ENCODE measurements at places on chromosomes 11 and 22. TPM values are rescaled to one million over a fixed set of nuclear protein-coding genes. Genes with fewer than 3 reads are reported as not detected.
A peak's percentile ranks its signal among the peaks of the same experiment; 100 is the strongest.

GRCh38 chr11:111624608-111625007, 22.4 kb downstream of the SIK2 start:
- H3K4me1 ChIP-seq = no peaks in the 10 kb centered on the region
- H3K4me3 ChIP-seq = no peak overlapping the region
- no peak for DNase-seq
- no peak overlapping the region for H3K27ac ChIP-seq
- no peaks in the 10 kb centered on the region for H3K36me3 ChIP-seq

- H3K4me3 ChIP-seq = no peak overlapping the region
- no peaks in the 10 kb centered on the region for H3K36me3 ChIP-seq
- no peak overlapping the region for H3K27ac ChIP-seq
Observed at GRCh38 chr11:34308913-34309585, 48.8 kb downstream of the ABTB2 start.

GRCh38 chr11:68685656-68686380, 1.5 kb downstream of the GAL start:
- H3K27me3 ChIP-seq = peaks cover 23% of the 10 kb centered on the region
- no peak overlapping the region for H3K4me3 ChIP-seq
- no peaks in the 10 kb centered on the region for H3K36me3 ChIP-seq
- DNase-seq = no peak

DNA sequence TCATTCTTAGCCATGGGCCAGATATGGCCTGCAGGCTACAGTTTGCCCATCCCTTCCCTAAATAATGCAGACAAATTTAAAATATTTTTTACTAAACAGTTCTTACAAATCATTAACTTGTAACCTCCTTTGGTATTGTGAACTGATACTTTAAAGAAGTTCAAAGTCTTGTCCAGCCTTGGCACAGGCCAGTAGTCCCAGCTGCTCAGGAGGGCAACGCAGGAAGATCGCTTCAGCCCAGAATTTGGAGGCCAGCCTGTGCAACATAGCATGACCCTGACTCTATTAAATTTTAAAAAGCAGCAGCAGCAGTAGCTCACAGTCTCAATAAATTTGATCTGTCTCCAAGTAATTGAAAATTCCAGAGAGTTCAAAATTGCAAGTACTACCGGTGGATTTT, 83.7 kb upstream of the ARHGAP32 start:
- DNase-seq = no peak
- no peak overlapping the region for H3K4me3 ChIP-seq
- H3K36me3 ChIP-seq = no peaks in the 10 kb centered on the region

- DNase-seq = no peak
- no peaks in the 10 kb centered on the region for H3K36me3 ChIP-seq
- H3K27ac ChIP-seq = no peak overlapping the region
Observed at GRCh38 chr11:73461964-73462363, 85.8 kb downstream of the RELT start.

GRCh38 chr11:1746956-1747752, 3.2 kb downstream of the IFITM10 start:
- H3K27me3 ChIP-seq = no peaks in the 10 kb centered on the region
- H3K36me3 ChIP-seq = no peaks in the 10 kb centered on the region
- no peak for DNase-seq

DNA sequence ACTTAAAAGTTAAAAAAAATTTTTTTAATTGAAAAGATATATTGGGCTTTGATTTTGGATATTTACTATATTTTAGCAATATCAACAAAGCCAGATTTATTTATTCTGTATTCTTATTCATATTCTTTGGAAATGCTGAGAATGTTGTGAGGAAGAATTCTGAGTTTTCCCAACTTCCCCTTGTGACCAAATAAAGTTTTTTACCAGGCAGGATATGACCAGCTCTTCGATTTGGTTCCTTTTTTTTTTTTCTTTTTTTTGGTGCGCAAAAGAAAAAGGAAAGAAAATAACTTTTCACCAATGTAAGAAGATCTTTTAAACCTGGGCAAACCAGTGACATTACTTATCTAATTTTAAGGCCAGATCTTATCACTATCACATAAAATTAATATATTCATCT, 12.9 kb downstream of the TCP11L1 start:
- H3K27ac ChIP-seq = no peak overlapping the region
- H3K36me3 ChIP-seq = peaks cover 6% of the 10 kb centered on the region
- DNase-seq = no peak
- H3K4me1 ChIP-seq = no peaks in the 10 kb centered on the region

- no peak overlapping the region for H3K27ac ChIP-seq
- no peak overlapping the region for H3K4me3 ChIP-seq
- no peak for DNase-seq
- no peaks in the 10 kb centered on the region for H3K27me3 ChIP-seq
- no peaks in the 10 kb centered on the region for H3K36me3 ChIP-seq
- H3K4me1 ChIP-seq = no peaks in the 10 kb centered on the region
Observed at GRCh38 chr11:78906566-78906965, 331.9 kb upstream of the NARS2 start.

- no peaks in the 10 kb centered on the region for H3K4me1 ChIP-seq
- no peak overlapping the region for H3K4me3 ChIP-seq
- no peak overlapping the region for H3K27ac ChIP-seq
Observed at GRCh38 chr11:19576054-19576453, 136.6 kb upstream of the NAV2 start.

DNA sequence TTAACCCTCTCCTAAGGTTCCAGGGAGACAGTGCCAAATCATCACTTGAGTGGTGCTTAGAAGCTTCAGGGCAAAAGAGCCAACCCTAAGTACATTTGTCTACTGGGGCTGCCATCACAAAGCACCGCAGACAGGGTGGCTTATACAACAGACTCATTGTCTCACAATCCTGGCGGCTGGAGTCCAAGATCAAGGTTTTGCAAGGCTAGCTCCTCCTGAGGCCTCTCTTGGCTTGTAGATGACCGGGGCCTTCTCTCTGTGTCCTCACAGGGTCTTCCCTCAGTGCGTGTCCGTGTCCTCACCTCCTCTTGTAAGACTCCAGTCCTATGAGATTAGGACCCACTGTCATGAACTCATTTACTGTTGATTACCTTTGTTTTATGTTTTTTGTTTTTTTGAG, 34.1 kb upstream of the CD81 start:
- H3K36me3 ChIP-seq = no peaks in the 10 kb centered on the region
- no peaks in the 10 kb centered on the region for H3K4me1 ChIP-seq
- H3K4me3 ChIP-seq = no peak overlapping the region
- DNase-seq = no peak
- no peak overlapping the region for H3K27ac ChIP-seq

- no peak for DNase-seq
- no peak overlapping the region for H3K4me3 ChIP-seq
- no peak overlapping the region for H3K27ac ChIP-seq
- no peaks in the 10 kb centered on the region for H3K27me3 ChIP-seq
Observed at GRCh38 chr11:96397863-96398262, 8.1 kb downstream of the JRKL start.

GRCh38 chr11:69647761-69648497, 7.0 kb downstream of the CCND1 start:
- H3K36me3 ChIP-seq = no peaks in the 10 kb centered on the region
- no peak overlapping the region for H3K27ac ChIP-seq
- no peak overlapping the region for H3K4me3 ChIP-seq
- peaks cover 6% of the 10 kb centered on the region for H3K4me1 ChIP-seq
- no peaks in the 10 kb centered on the region for H3K27me3 ChIP-seq

DNA sequence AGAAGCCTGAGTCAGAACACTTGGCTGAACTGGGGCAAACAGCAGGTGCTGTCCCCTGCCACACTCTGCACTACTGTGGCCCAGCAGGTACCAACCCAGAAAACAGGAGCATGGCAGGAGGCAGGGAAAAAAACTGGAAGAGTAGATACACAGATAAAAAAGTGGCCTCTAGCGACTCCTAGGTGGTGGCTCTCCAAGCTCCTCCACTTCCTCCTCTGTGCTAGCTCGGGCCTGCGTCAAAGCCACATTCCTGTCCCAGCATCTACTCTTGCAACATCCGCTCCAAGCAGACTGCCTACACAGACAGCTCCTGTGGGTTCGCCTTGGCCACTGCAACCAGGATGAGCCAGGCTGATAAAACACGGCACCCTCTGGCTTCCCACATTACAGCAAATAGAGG, 6.9 kb downstream of the OR8B12 start:
- DNase-seq = no peak
- H3K36me3 ChIP-seq = no peaks in the 10 kb centered on the region
- no peaks in the 10 kb centered on the region for H3K27me3 ChIP-seq
- no peak overlapping the region for H3K4me3 ChIP-seq
- no peak overlapping the region for H3K27ac ChIP-seq

- no peaks in the 10 kb centered on the region for H3K36me3 ChIP-seq
- H3K27ac ChIP-seq = no peak within 1 kb of the TSS
- peaks cover 13% of the 10 kb centered on the region for H3K4me1 ChIP-seq
- no peak for DNase-seq
- H3K4me3 ChIP-seq = peak within 1 kb of the TSS; percentile 10
Observed at GRCh38 chr22:16824716-16825687, at the start of gene XKR3. Gene XKR3 (minus strand): TSS chr22:16825411. CDS start chr22:16808073, 17,338 bp downstream.

DNA sequence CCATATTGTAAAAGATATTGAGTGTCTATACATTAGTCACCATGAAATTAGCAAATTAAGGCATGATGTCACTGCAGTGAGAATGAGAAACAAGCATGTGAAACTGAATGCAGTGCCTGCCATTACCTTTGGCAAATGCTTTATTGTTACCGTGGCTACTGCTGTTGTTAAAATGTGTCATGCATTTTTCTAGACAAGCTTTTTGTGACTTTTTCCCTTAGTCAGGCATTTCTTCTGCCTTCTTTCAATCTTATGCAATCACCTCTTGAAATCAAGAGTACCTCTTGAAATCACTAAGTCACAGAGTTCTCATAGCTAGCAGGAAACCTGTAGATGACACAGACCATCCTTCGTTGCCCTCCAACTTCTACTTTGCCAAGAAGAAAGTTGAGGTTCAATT, 461.7 kb upstream of the TENM4 start:
- H3K36me3 ChIP-seq = no peaks in the 10 kb centered on the region
- H3K27me3 ChIP-seq = no peaks in the 10 kb centered on the region
- DNase-seq = no peak
- no peak overlapping the region for H3K4me3 ChIP-seq
- H3K27ac ChIP-seq = no peak overlapping the region
- H3K4me1 ChIP-seq = no peaks in the 10 kb centered on the region

- no peak overlapping the region for H3K4me3 ChIP-seq
- H3K27me3 ChIP-seq = peaks cover 11% of the 10 kb centered on the region
- no peak overlapping the region for H3K27ac ChIP-seq
- H3K4me1 ChIP-seq = peaks cover 18% of the 10 kb centered on the region
- H3K36me3 ChIP-seq = no peaks in the 10 kb centered on the region
Observed at GRCh38 chr22:42367980-42368378, 64.2 kb downstream of the NFAM1 start.

- no peaks in the 10 kb centered on the region for H3K27me3 ChIP-seq
- H3K27ac ChIP-seq = no peak overlapping the region
- H3K36me3 ChIP-seq = no peaks in the 10 kb centered on the region
Observed at GRCh38 chr11:61524963-61525587, 16.5 kb downstream of the LRRC10B start.

- H3K4me3 ChIP-seq = no peak overlapping the region
- H3K36me3 ChIP-seq = no peaks in the 10 kb centered on the region
- H3K27me3 ChIP-seq = no peaks in the 10 kb centered on the region
- peaks cover 11% of the 10 kb centered on the region for H3K4me1 ChIP-seq
Observed at GRCh38 chr22:44151676-44152075, 29.0 kb upstream of the PARVG start.

DNA sequence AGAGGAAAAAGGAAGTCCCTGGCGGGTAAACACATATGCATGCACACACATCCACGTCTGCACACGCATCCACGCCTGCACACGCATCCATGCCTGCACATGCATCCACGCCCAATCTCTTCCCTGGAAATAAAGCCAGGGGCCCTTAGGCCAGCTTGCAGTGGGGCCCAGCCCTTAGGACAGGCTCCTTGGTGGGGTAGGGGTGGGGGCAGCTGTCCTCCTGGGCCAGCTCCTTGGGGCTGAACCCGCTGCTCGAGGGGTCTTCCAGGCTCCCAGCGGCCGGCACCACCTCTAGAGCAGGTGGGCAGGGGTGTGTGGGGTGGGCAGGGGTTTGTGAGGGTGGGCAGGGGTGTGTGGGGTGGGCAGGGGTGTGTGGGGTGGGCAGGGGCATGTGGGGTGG, 1.9 kb downstream of the C11orf21 start:
- no peak overlapping the region for H3K4me3 ChIP-seq
- H3K27ac ChIP-seq = no peak overlapping the region
- no peaks in the 10 kb centered on the region for H3K36me3 ChIP-seq
- H3K4me1 ChIP-seq = peaks cover 68% of the 10 kb centered on the region
- H3K27me3 ChIP-seq = no peaks in the 10 kb centered on the region

GRCh38 chr11:130647371-130647770, 198.9 kb downstream of the ADAMTS15 start:
- DNase-seq = no peak
- H3K36me3 ChIP-seq = no peaks in the 10 kb centered on the region
- no peaks in the 10 kb centered on the region for H3K27me3 ChIP-seq

GRCh38 chr22:28381429-28382167, 298.0 kb downstream of the TTC28 start:
- no peaks in the 10 kb centered on the region for H3K36me3 ChIP-seq
- no peaks in the 10 kb centered on the region for H3K27me3 ChIP-seq
- no peak for DNase-seq
- H3K4me1 ChIP-seq = no peaks in the 10 kb centered on the region
- H3K4me3 ChIP-seq = no peak overlapping the region

DNA sequence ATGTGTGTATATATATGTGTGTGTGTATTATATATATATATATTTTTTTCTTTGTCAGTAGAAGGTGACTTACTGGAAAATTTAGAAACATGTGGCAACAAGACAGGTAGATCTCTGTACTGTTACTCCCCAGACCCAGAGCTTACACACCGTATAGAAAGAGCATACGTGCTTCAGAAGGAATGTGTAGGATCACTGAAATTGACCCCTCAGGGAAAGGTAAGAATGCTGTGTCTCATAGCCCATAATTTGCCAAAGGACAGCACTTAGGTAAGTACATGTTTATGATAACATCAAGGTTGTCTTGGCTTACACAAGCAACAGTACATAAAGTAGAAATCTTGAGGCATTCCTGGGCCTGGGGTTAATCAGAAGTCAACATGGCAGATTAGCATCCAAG, 54.2 kb upstream of the PDE3B start:
- H3K4me3 ChIP-seq = no peak overlapping the region
- H3K27me3 ChIP-seq = no peaks in the 10 kb centered on the region
- no peaks in the 10 kb centered on the region for H3K4me1 ChIP-seq
- DNase-seq = no peak

- no peak for DNase-seq
- H3K27ac ChIP-seq = no peak overlapping the region
- no peaks in the 10 kb centered on the region for H3K36me3 ChIP-seq
- H3K27me3 ChIP-seq = no peaks in the 10 kb centered on the region
- no peaks in the 10 kb centered on the region for H3K4me1 ChIP-seq
Observed at GRCh38 chr11:38046571-38047135, 1448.6 kb upstream of the RAG2 start.

The MAML2 gene
- total RNA-seq = 38.3 TPM

The OR51B2 gene
- total RNA-seq = not detected

The OR4A5 gene
- not detected for total RNA-seq

The RFPL3 gene
- not detected for total RNA-seq

The JAML gene
- 115 TPM for total RNA-seq

The PANX2 gene
- total RNA-seq = not detected

The EHBP1L1 gene
- 154 TPM for total RNA-seq

Measured in CD4-positive, alpha-beta memory T cell (primary cell).